ENCODE measurements at places on chromosomes 2 and 18.

- no peak for DNase-seq
These were observed 3.7 kb upstream of the BCL2L11 start for GRCh38 chr2:111116843-111117597.

DNA sequence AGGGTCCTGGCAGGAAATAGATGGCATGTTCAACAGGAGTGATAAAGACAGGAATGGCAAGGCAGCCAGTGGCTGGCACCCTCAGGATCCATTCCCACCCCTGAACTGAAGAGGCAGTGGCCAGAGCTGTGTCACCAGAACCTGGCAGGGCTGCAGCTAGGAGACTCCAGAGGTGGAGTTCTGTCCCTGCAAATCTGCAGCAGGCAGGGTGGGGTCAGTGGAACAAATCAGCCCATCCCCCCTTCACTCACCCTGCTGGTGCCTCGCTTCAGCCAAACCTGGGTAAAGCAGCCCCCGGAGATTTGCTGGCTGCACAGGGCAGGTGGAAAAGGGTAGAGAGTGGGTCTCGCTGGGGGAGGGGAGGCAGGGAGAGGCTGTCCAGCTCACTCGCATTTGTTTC lies 12.7 kb downstream of the INPP5D start:
- no peak for DNase-seq

DNA sequence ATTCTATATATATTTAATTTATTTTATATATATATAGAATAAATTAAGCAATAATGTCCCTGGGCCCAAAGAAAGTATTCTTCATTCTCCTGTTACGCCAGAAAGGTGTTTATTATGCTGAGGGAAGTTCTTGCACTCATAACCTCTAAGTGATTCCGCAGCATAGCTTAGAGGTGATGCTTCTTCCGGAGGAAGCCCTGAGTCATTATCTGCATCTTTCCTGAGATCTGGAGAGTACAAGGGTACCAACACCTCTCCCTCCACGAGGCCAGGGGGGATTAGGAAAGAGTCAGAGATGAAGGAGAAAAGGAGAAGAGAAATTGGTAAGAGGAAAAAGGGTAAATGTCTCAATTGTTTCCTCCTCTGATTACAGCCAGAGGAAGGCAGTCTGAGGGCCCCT lies 43.1 kb upstream of the RTN4 start:
- no peak for DNase-seq

DNA sequence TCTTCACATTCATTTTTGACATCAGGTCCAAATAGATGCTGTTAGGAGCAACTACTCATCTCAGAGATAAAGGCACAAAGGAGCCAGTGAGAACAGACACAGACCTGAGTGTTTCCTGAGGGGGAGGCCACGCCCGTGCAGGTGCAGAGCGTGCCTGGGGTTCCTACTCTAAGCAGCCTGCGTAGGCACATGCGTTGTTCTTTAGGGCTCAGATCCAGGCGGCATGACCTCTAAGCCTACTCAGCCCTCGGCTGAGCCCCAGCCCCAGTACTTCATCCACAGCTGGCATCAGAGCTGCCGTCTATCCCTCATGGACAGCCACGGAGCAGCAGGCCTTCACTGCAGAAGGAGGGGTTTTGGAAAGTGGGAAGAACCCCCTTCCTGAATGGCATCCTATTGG lies 54.9 kb upstream of the PXDN start:
- DNase-seq: no peak

DNA sequence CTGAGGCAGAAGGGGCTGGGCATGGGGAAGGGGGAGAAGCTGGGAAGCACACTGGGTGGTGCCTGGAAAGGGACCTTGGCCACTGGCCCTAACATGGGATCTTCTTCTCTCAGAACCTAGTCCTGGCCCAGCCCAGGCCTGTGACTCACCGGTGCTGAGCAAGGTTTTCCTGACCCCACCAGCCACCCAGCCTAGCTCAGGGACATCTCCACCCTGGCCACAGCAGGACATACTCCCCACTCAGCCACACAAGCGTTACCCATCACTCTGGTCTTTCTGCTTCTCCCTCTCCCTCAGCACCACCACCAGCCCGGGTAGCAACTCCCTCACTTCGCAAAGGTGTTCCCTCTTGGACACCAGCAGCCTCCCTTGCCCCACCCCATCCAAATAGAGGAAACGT lies 22.8 kb downstream of the TNS1 start:
- no peak for DNase-seq

GRCh38 chr2:12663306-12664037 lies 53.3 kb upstream of the TRIB2 start:
- DNase-seq: no peak

- DNase-seq: no peak
These were observed 47.8 kb downstream of the CFAP36 start for GRCh38 chr2:55567298-55567697.

DNA sequence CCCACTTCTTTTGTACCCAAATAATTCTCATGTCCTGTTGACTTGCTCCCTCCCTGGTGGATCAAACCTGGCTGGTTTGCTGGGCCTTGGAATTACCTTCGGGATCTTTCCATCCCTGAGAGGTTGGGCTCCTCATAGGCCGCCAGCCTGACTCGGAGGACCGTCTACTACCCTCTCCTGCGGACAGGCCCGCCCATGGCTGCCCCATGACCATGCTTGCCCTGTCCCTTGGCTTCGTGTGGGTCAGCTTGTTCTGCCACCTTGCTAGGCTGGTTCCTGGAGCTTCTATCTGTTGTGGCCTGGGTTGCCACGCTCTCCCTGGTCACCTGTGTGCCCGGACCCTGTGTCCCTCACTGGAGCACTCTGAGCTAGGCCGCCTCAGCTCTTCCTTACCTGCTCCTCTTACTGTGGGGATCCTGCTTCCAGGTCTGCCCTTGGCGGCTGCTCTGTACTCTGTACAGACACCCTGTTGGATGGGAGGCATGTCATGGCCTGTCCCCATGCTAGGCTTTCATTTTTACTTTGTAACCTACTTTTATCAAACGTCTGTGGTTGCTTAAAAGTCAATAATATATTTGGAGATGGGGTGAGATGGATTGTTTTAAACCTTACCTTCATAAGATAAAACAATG lies 29.7 kb upstream of the FHL2 start:
- DNase-seq: no peak

GRCh38 chr2:53268626-53269025 lies 499.0 kb upstream of the CHAC2 start:
- no peak for DNase-seq
